ENCODE measurements at places on chromosomes 1 and 21.

DNA sequence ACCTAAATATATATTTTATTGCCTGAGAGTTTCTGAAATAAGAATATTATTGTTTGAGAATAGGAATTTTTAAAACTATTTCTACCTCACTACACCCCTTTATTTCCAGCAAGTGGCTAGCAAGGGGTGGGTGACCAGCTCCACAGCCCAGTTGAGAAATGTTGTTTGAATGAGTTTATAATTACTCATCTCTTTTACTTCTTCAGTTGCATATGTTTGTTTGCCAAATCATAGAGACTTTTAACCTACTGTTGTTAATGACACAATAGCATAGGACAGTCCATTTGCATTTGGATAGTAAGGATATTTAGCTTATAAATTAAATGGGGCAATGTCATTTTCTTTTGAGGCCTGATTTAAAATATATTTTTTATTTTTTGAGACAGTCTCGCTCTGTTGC, 127.8 kb downstream of the NRDC start:
- no peak for DNase-seq

DNA sequence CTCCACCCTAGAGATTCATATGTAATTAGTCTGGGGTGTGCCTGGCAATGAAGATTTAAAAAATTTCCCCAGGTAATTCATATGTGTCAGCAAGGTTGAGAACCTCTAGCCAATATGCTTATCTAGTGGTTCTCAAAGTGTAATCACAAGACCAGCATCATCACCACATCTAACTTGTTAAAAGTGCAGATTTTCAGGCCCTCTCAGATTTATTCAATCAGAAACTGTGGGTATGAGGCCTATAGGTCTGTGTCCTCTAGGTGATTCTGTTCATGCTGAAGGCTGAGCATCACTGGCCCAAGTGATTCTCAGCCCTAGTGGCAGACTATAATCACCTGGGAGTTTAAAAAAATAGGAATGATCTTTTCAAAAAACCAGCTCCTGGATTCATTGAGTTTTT, 75.9 kb downstream of the SWT1 start:
- DNase-seq, result no peak

- DNase-seq, result no peak
Measured at GRCh38 chr1:15397236-15397635, 12.5 kb upstream of the EFHD2 start.

GRCh38 chr1:170711682-170712081, 47.8 kb downstream of the PRRX1 start:
- no peak for DNase-seq

GRCh38 chr1:21268281-21269239, 21.7 kb downstream of the ECE1 start:
- DNase-seq, result no peak

GRCh38 chr1:58412071-58412580, 134.4 kb downstream of the OMA1 start:
- DNase-seq, result no peak

- DNase-seq, result no peak
Measured at GRCh38 chr1:175297291-175297690, 104.7 kb upstream of the KIAA0040 start.

DNA sequence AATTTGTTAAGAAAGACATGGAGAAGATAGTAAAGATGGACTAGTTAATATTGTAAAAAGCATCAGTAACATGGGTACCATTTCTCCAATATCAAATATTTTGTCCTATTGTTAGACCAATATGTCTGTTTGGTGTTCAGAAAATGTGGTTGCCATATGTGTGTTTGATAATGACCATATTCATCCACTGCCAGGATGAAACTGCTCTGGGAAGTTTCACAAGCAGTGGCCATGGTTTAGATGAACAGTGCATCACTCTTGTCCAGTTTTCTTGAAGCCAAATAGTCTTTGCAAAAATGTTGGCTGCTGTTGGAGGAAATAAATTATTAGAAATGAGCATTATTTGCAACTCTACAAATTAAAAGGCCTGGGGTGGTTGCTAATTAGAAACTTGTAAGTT, 333.8 kb downstream of the NUF2 start:
- no peak for DNase-seq

GRCh38 chr1:198793714-198794113, 154.9 kb downstream of the PTPRC start:
- DNase-seq, result no peak

GRCh38 chr1:6948416-6948815, 163.2 kb downstream of the CAMTA1 start:
- DNase-seq, result no peak

- no peak for DNase-seq
Measured at GRCh38 chr1:54105736-54106269, 47.0 kb downstream of the CDCP2 start.

DNA sequence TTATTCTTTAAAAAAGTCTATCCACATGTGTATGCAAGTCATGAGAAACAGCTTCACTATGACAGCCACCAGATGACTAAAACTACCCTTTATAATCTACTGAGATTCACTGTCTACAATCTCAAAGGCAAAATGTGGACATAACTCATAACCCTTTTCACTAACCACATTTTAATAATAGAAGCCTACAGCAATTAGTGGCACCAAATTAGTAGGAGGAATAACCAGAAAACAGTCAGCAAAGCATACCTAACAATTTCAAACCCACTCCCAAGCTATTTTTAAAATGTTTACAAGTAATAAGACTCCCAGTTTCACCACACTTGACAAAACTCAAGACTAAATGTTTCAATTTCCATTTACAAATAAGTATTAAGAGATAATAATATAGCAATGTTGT, 442.9 kb downstream of the PTPRC start:
- no peak for DNase-seq

DNA sequence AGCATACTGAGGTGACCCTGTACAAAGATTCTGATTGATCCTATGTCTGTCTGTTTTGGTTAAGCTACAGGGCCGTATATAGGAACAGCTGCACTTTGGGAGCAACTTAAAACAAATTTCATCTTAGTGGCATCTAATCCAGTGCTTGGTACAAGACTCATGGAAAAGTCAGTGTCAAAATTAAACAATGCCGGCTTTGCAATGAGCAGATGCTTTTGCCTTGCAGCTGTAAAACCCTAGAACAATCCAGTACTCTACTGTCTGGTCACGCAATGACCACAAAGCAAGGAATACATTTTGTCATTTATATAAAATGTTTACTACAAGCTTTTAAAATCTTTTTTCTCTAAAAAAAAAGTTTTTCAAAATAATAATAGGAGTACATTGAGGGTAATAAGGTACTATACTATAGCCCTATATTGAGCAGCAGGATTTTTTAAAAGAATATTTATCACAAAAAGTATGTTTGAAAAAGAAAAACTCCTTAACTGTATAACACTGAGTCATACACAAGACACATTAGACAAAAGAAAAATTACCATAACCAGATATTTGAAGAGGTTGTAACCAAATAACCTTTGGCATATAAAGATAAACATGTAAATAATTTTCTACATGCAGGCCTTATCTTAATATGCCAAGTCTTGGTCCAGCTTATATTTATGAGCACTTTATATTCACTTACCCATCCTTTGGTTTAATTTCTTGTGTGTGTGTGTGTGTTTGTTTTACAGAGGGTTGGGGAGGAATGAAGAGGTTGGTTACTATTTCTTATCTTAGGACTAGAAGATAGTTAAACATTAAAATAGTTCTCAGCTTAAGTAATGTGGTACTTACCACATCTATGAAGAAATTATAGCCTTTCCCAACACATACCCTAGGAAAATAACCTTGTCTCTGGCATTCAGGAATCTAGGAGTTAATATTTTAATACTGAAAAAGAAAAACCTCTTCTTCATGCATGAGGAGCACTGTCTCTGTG, 262.3 kb downstream of the FAF1 start:
- peak; percentile 79 for DNase-seq

- no peak for DNase-seq
Measured at GRCh38 chr1:211487672-211488208, 4.2 kb downstream of the RD3 start.

GRCh38 chr1:214416858-214417257, 134.5 kb downstream of the PTPN14 start:
- no peak for DNase-seq

GRCh38 chr1:34884961-34885360, 25.4 kb upstream of the SMIM12 start:
- DNase-seq, result no peak

DNA sequence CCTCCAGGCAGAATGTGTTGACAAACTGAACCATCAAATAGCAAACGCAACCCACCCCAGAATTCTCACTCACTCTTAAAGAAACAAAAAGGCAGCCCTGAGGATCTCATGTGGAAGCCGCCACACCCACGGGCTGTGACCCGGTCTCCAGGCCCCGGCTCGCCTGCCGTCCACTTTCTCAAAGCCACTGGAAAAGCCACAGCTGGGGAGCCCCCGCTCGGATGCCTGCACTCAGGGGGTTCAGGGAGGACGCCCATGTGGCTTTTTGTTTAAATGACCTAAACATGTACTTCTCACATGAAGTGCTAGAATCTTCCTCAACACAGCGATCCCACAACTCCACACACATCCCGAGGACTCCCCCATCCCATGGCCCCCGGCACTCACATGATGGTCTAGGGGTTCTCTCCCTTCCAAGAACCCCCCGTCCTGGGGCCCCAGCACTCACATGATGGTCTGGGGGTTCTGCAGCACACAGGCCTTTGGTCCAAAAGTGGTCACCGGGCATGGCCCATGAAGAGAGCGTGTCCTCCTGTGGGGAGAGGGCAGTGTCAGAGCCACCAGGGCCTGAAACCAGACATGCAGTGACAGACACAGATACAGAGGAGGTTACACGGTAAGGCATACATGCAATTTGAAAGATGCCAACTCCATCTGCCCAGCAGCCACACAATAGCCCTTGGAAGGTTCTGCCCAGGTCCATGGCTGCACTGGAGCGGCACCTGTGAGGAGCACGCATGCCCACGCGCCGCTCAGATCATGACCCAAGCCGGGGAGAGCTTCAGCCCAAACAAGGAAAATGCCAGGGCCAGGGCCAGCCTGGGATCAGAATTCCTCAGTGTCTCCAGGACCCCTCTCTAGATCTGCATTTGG, 16.5 kb downstream of the NADK start:
- no peak for DNase-seq

DNA sequence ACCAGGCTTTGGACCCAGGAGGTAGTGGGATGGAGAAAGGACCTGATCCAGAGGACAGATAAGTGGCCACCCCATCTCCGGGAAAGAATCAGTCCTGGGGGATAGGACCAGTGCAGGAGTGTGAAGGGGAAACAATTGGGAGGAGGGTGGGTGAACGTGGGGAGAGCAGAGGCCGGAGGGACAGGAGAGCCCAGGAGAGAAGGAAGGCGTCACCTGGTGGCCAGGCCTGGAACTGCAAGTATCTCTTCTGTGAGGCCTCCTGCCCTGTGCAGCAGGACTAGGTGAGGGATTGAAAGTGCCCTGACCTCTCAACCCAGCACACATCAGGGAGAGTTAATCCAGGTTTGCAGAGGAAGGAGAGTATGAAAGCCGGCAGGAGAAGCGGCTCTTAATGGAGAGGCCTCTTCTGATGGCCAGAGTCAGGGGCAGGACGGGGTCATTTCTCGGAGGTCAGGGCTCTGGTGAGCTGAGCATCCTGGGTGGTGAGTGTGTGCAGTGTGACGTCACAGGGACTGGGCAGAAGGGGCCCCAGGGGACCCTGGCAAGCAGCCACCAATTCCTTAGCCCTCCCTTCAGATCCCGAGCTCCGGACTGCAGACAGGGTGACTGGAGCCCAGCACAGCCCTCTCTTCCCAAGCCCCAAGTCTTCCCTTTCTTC, 9.2 kb upstream of the LAD1 start:
- peak; percentile 79 for DNase-seq

DNA sequence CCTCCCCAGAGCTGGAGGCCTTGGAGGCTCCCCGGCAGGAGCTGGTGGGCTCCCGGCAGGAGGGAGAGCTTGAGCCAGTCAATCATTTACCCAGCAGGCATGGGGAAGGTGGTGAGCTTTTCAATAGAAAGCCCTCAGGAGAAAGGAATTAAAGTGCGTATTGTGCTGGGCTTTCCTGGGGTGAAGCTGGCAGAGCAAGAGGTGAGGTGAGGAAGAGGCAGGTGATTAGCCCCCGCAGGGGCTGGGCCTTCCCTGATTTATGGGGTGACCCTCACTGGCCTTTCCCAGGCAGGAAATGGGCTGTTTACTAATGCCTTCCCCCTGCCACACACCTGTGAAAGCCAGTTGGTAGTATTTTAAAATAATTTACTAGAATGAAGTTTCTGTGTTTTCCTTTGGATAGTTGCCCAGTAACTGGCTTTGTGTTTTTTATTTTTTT, 25.8 kb downstream of the CLDN14 start:
- no peak for DNase-seq

- peak; percentile 92 for DNase-seq
Measured at GRCh38 chr1:200224315-200224714, 185.5 kb downstream of the ZNF281 start.

DNA sequence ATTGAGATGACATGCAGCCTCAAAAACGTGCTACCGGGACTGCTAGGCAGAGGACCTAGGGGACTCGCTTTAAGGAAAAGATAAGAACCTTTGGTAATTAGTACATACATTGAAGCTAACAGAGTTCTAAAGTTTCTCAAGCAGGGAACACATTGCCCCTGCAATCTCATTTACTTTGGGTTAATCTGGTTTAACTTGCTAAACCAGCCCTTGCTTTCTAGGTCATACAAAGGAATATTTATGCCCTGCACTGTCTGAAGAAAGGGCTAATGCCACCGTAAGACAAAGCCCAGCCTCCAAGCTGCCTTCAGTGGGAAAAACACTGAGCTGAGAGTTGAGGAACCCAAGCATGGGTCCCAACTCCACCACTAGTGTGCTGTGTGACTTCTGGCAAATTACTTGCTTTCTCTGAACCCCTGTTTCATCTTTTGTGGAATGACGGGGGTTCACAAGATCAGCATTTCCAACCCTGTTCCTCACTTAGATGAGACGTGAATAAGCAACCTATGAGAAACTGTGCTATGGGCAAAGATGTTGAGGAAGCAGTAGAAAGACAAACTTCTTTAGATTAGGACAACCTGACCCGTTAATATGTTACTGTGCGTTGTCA, 66.3 kb downstream of the VWA5B1 start:
- DNase-seq, result no peak

DNA sequence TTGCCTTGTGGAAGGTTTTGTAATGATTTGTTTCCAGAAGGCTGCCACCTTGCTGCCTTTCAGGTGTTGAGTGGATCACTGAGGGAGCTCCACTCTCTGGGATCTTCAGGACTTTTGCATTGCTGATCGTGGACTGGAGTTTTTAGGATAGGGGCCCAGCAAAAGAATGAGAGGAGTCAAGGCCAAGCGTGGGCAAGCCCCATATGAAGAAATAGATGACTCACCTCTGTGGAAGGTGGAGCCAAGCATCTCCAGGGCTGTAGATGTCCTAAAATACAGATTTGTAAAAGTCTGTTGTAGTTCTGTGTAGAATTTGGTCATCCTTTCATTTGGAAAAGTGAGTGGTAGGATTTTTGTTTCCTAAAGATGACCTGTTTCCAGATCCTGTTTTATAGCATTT, 67.0 kb downstream of the ST3GAL3 start:
- no peak for DNase-seq

GRCh38 chr1:106554294-106554693, 502.2 kb upstream of the PRMT6 start:
- no peak for DNase-seq
